ENCODE measurements at places on chromosomes 3 and 15.

- DNase-seq = no peak
These were observed 32.2 kb downstream of the SLC24A1 start for GRCh38 chr15:65653801-65654521.

DNA sequence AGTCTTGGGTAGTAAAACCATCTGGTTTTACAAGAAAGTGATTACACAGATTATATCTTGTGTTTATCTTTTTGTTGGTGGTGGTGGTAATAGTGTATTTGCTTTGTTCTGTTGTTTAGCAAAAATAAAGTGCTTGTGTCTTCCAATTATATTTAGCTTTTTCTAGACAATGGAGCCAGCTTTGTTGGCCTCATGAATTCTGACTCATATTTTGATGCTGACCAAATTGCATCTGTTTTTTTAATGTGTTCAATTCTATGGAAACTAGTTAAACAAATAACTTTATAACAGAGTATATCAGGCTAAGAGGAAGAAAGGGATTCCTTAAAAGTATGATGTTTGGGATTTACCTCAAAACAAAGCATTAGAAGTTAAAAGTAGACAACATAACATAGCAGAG is 69.3 kb upstream of the BFSP2 start:
- DNase-seq = no peak

- no peak for DNase-seq
These were observed 58.1 kb downstream of the DGKG start for GRCh38 chr3:186303965-186304364.

DNA sequence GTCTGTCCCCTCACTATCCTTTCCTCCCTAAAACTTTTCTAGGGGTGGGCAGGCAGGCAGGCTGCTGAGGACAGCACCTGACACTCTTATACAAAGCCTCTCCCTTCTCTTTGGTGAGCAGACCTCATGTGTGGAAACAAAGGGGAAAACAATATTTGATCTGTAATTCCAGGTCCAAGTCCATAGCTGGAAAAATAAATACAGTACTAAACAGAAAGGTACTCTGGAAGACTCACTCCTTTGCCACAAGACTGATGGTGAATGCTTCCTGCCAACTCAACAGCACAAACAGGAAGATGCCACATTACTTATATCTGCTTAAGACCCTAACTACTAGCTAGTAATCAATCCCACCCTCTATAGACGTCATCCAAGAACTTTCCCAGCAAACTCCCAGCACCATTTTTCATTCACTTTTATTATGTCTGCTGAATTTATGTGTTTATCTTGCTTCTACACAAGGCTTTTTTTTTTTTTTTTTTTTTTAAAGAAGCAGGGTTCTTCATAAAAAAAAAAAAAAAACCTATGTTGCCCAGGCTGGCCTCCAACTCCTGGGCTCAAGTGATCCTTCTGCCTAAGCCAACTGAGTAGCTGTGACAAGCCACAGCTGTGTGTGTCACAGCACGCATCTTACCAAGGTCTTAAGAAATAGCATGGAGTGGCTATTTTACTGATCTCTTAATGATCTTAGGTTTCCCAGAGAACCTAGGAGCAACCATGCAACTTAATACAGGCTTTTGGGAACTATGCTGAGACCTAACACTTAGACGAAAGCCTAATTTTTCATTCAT is 44.2 kb upstream of the CSPG5 start:
- DNase-seq = no peak

DNA sequence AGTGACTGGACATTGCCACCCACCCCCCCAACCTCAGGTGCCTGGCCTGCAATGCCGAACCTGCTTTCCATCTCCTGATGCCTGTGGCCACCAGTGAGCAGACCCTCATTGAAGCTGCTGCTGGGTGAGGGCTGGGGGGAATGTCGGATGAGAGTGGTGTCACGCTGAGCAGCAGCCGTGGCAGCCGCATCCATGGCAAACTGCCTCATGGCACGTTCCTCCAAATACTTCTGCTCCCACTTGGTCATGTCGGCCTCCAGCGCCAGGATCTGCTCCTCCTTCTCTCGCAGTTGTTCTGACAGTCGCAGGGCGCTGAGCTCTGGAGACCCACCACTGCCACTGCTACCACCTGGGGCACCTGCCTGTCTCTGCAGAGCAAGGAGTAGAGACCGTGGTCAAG is 14.2 kb downstream of the AMOTL2 start:
- DNase-seq = no peak
